ENCODE measurements at places on chromosomes 3 and 15.
A peak's percentile ranks its signal among the peaks of the same experiment; 100 is the strongest.

- no peak for DNase-seq
Observed at GRCh38 chr3:33388374-33389100, 51.7 kb downstream of the UBP1 start.

DNA sequence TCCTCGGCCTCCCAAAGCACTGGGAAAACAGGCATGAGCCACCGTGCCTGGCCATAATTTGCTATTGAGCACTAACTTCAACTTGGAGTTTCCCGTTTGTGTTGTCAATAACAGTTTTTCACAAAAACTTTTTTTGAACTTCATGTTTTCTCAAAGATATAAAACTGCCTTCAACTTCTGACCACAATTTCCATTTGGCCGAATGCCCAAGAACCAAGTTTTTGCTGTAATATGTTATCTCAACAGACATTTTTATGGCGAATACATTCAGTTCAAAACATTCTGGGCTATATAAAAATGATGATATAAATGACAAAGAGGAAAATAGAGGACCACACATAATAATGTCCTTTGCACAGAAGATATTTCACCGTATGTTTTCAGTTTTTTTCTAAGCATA lies 56.4 kb downstream of the NEDD4 start:
- peak; percentile 16 for DNase-seq

GRCh38 chr3:143928541-143929255 lies 42.9 kb upstream of the DIPK2A start:
- DNase-seq = peak; percentile 15

GRCh38 chr3:4885316-4885715 lies 93.9 kb upstream of the BHLHE40 start:
- no peak for DNase-seq

DNA sequence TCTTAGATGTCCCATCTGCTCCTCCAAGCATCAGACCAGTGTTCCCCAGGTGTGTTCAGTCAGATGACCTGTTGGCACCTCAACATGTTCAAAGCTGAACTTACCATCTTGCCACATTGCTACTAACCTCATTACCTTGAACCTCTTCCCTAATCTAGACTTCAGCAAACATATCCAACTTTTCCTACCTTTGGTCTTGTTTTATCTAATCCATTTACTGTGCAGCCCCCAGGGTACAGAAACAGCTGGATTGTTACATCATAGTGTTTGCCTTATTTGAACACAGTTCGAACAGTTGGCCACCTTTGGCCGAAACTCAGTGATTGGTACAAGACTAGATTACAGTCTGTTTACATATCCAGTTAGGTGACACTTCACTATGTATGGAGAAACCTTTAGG lies 36.1 kb upstream of the MCF2L2 start:
- DNase-seq = no peak

Measured in lung (tissue), 17 donors.